ENCODE measurements at places on chromosomes 1 and 21.

DNA sequence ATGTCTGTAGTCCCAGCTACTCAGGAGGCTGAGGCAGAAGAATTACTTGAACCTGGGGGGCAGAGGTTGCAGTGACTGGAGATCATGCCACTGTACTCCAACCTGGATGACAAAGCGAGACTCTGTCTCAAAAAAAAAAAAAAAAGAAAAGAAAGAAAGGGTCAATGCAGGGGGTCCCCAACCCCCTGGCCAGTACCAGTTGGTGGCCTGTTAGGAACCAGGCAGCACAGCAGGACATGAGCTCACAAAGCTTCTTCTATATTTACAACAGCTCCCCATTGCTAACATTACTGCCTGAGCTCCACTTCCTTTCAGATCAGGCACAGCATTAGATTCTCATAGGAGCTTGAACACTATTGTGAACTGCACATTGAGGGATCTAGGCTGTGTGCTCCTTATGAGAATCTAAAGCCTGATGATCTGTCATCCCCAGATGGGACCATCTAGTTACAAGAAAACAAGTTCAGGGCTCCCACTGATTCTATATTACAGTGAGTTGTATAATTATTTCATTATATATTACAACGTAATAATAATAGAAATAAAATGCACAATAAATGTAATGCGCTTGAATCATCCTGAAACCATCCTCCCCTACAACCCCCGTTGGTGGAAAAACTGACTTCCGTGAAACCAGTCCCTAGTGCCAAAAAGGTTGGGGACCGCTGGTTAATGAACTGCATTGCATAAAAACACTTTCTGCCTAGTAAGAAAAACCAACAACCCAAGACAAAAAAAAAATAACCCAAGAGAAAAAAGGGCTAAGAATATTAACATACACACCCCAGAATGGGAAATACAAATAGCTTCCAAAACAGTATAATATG, 2.8 kb downstream of the ZBTB8OS start:
- no peak for DNase-seq

- DNase-seq: no peak
Measured at GRCh38 chr1:107897438-107898345, 67.3 kb downstream of the VAV3 start.

DNA sequence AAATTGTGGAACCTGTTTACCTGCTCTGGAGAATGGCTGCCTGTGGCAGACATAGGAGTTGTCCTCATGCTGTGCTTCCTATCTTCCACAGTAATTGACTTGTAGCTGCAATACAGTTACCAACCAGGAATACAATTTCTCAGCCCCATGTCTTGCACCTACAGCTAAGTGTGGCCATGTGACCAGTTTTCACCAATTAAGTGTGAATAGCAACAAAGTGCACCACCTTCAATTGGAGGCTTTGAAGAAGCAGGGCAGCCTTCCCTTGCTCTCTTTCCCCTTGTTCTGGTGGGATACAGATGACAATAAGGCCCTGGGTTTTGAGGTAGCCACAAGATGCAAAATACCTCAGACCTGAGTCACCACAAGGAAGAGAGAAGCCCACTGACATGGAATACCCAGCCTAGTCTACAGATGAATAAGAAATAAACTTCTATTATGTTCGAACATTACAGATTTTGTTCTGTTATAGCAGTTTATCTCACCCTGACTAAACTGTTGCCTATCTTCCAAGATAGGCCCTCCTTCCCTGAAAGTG, 70.2 kb upstream of the S1PR1 start:
- DNase-seq: no peak

DNA sequence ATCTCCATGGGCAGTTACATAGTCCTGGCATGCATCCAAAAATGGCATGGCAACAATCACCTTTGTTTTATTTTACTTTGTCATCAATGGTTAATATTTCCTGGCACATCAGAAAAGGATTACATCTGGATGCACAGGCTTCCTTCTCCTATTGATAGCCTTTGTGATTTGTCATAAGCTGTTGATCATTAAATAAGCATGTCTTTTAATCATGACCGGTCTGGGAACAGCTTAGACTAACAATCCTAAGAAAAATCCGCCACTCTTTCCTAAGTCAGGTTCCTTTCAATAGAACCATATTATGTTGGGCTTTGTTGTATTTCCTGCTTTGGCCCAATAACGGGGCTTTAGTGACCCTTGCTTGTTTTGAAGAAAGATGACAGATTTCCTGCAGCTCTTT, 330.6 kb downstream of the DUSP10 start:
- DNase-seq: no peak

GRCh38 chr1:18807334-18808063, 52.0 kb downstream of the TAS1R2 start:
- no peak for DNase-seq

GRCh38 chr1:245877976-245878375, 629.1 kb downstream of the SMYD3 start:
- no peak for DNase-seq

DNA sequence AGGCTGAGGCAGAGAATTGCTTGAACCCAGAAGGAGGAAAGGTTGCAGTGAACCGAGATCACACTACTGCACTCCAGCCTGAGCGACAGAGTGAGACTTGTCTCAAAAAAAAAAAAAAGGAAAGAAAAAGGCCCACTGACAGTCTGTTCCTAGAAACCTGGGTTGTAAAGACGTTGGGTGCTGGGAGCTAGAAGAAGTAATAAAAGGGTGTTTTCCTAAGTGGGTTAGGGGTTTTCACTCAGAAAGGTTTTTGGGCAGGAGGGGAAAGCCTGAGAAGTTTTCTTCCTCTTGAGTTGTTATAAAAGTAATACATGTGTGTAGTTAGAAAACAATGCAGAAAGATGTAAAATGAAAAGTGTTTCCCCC, 25.4 kb downstream of the CELA3A start:
- no peak for DNase-seq

GRCh38 chr21:37292941-37293340, 25.8 kb upstream of the VPS26C start:
- no peak for DNase-seq

DNA sequence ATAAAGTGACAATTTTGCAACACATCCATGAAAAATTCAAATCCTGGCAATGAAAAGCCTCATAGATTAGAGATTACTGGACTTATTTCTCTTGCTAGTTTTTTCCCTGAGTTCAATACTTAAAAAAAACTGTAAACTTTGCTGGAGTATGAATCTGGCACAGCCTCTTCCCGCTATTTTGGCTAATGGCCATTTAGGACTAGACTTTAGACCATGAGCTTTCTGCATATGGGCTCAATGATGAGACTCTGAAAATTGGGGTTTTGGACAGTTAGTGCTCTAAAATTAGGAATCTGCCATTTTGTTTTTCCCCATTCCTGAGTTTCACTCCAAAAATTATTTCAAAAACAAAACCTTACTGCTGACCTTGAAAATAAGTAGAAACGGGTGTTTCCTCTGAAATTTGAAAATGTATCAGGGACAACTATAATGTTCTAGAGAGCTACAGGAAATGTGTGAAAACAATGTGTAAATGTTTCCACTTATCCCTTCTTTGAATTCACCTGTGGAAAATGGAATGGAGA, 137.5 kb downstream of the HMCN1 start:
- DNase-seq: no peak

GRCh38 chr1:52127181-52128180, 14.4 kb upstream of the ZFYVE9 start:
- DNase-seq: no peak

Data from NCI-H1092 (cell line).